Colonic mucosa (tissue), 4 donors: ENCODE measurements at places on chromosomes 1 and 21.

DNA sequence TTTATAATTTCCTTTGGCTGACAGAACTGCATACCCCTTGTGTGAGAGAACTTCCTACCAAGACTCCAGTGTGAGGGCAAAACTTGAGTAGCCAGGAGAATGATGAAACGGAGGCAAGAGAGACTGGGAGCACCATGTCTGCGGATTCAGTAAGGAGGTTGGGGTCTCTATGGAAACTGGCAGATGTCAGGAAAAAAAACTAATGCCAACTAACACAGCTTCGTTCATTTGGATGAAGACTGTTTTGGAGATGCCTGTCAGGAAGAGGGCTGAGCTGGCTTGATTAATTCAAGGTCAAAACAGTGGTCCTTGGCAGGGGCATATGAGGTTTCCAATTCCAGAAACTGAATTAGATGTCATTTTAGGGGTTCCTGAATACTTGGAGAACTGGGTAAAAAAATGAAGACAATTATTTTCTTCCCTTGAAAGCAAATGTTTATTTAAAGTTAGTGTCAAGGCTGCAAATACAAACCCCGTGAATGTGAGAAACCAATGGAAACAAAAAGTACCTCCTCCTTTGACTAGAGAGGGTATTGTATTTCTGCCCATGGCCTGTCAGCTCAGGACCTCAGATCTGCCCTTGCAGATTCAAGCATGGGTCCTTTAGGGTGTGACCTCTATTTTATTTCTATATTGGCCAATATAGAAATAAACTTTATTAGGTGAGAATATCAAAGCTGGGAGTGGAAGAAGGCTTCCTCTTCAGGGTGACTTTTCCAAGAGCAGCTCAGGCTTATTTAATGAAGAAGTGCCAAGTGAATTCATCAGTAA, 110.5 kb downstream of the MAST2 start:
- peak; percentile 44 for DNase-seq

DNA sequence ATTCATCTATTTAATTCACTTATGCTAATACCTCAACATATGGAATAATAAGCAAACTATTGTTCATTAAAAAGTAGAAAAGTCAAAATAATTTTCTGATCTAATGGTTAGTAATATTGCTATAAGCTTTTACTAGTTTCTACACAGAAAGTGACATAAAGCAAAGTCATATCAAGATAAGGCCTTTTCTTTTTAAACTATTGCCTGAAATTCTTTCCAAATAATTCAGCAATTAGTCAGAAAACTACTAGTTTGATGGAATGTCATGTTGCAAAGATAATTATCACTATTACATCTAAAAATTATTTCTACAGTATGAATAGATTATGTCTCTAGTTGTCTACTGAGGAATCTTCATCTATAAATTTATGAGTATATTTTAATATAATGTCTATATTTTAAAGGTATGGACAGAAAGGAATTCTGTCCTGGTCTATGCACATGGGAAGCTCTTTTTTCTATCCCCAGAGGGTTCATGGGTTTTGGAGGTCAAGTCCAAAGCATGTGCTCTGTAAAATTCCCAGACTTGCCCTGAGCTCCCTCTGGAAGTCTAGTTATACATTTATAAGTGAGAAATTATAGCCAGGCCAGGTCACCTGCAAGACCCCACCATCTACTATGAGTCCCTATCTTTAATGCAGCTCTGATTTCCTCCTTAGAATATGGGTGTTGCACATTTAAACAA, 84.6 kb upstream of the DPYD start:
- DNase-seq: no peak

GRCh38 chr1:37372302-37372701, 102.1 kb upstream of the ZC3H12A start:
- no peak for DNase-seq

DNA sequence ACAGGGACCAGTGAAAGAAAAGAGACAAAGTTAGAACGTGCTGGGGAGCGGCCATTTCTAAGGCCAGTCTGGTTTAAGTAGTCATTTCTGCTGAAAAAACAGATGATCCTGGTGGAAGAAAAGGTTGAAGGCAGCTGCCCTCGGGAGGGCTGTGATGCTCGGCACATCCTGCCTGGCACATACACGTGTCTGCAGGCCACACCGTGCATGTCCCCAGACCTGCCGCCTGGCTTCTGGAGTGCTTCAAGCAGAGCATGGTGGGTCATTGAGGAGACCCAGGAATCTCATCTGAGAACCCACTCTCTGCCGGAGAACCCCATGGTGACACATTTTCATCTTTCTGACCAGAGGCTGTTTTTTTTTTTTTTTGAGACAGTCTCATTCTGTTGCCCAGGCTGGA, 32.4 kb downstream of the IFNAR1 start:
- no peak for DNase-seq

DNA sequence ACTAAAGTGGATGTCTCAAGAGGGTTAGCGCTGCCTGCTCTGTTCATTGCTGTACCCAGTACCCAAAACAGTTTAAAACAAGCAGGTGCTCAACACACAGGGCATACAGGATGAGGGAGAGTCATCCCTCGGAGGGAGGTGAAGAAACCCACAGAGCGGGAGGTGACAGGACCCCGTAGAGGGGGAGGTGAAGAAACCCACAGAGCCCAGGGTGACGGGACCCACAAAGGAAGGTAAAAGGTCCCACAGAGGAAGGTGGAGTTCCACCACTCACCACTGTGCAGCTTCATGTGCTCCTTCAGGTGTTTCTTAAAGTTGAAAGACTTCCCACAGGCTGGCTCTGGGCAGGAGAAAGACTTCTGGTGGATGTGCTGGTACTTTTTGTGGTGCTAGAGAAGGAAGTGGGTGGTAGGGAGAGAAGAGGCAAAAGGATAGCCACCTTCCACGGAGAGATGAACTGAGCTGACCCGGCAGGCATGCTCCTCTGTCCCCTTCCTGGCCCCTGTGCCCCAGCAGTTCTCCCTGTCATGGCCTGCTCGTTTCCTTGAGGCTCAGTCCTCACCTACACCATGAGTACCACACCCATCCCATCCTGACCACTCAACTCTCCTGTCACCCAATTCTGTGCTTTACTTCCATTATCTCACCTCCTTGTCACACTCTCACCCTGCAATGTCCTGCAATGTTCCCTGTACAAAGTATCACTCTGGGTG, 5.1 kb downstream of the ZNF692 start:
- DNase-seq: no peak

DNA sequence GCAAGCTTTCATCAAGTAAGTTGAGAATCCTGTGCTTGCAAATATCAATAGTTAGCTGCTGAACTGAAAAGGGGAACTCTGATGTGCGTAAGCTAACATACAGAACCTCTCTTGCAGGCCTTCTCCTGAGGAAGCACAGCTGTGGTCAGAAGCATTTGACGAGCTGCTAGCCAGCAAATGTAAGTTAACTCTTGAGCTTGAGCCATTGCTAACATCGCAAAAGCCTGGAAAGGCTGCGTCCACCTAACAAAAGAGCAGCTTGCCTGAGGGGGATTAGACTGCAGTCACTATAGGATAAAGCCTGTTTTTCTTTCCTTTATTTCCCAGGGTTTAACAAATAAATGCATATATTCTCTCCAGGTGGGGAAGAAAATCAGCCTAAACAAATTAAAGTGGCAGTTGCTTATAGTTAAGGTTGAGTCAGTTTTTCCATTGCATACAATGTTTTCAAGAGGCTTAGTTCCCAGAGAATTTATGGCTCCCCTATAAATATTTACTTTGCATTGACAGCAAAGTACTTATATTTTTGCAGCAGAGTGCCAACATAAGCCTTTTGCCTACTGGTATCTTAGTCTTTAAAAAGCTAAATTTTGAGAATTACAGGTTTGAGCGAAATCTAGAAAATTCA, 1.5 kb downstream of the RGS2 start:
- DNase-seq: peak; percentile 29

DNA sequence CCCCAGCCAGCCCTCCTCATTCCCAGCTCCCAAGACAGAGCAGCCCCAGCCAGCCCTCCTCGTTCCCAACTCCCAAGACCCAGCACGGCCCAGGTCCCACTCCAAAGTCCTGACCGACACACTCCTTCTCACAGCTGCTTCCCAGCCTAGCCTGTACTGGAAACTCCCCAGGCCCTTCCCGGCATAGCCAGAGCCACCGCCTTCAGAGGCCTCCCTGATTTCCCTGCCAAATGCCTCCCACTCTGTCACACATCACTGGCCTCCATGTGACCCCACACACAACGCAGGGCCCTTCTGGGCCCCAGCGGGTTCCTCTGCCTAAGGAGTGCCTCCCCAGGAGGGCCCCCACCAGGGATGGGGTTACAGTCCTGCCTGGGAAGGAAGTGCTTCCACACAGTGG, 2.8 kb downstream of the UBE2J2 start:
- no peak for DNase-seq

DNA sequence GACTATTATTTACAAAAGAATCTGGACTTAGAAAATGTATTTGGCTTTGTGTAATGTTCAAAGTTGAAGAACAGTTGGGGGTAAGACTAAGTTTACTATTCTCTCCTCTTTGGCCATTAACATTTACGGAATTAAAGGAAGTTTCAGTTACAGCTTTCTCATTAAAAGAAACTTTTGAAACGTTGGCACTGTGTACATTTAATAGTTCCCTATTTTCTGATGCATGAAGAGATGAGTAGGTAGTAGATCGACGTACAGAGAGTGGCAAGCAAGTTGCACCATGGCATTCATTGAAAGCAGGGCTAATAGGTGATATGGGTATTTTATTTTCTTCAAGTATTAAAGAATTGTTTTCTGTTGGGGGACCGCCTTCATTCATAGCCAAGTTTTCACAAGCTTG, 3.2 kb downstream of the ASPM start:
- no peak for DNase-seq

GRCh38 chr21:43362321-43362791, 64.6 kb downstream of the SIK1 start:
- peak; percentile 43 for DNase-seq

GRCh38 chr1:100786870-100787269, 67.3 kb downstream of the VCAM1 start:
- DNase-seq: no peak

DNA sequence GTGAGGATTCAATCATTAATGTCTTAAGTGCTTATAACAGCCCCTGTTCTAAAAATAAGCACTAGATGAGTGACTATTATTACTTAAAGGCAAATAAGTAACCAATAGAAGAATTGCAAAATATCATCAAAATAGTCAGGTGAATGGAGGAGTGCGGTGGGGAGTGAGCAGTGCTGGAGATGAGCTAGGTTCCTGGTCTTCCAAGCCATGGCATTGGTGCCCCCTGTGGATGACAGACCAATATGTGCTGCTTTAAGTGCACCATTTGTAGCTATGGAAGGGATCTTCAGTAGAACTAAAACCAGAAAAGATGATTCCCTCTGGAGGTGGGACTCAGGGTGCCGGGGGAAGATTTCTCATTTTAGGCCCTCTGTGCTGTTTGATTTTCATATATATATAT, 46.1 kb upstream of the SLC30A1 start:
- DNase-seq: no peak

DNA sequence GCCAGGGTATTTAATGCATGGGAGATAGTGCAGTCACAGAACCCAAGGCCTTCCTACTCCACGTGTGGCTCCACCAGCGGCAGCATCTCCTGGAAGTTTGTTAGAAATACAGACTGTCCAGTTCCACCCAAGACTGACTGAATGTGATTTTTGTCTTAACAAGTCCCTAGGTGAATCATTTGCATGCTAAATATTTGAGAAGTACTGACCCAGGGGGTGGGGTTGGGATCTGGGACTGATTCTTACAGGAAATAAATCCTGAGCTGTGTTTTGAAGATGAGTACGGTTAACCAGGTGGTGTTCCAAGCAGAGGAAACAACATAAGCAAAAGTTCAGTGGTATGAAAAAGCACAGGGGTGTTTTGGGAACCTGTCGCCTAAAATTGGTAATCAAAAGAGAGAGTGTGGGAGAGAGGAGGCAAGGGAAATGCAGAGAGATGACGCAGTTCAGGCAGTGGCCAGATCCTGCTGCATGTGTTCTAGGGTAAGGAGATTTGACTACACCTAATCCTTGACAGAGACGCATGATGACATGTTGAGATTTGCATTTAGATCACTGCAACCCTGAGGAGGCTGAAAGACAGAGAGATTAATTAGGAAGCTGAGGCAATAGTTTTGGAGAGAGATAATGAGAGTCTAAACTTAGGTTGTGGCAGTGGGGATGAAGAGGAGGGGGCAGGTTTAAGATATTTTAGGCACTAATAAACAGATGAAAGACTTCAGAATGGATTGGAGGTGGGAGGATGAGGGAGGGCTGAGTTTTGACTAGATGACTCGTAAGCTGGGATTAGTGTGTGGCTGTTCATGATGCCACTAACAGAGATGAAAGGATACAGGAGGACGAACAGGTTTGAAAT, 3.7 kb upstream of the ZNF326 start:
- no peak for DNase-seq

- DNase-seq: no peak
Observed at GRCh38 chr1:214418391-214418790, 133.0 kb downstream of the PTPN14 start.

DNA sequence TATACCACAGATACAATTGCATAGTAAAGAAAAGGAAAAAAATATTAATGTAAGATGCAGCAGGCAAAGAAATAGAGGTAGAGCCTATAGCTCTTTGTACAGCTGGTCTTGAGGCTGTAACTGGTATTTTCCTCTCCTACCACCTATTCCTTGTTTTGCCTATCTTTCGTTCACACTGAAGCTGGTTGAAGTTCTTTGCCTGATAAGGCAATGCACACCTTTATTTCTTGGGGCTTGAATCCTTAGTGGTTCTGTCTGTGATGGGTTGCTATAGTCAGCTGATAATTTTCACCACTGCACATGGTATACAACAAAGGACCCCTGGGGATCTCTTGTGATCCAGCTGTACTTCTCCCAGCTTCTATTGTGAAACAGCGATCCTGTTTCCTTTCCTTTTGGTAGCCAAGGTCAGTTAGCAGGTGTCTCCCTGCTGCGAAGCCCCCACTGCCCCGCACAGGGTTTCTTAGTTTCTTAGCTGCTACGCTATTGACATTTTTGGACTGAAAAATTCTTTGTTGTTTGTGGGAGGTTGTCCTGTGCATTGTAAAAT, 9.9 kb upstream of the TSNAX start:
- DNase-seq: no peak

DNA sequence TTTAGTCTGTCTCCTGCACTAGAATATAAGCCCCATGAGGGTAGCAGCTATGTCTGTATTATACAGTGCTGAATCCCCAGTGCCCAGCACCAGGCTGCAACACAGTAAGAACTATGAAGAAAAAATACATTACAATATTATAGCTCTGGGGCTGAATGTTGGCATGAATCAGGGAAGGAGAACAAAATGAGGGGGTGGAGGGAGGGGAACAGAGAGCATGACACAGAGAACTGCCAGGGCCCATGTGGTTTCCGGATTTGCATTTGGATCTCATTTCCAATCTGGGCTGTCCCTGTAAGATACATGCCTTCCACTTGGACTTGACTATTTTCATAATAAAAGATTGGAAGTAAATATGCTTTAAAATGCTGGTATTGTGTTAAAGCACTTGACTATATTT, 35.8 kb downstream of the C1orf198 start:
- DNase-seq: no peak
